ENCODE measurements at places on chromosomes 6 and 20.

GRCh38 chr6:42644211-42644610 lies 78.2 kb downstream of the PRPH2 start:
- DNase-seq = no peak

DNA sequence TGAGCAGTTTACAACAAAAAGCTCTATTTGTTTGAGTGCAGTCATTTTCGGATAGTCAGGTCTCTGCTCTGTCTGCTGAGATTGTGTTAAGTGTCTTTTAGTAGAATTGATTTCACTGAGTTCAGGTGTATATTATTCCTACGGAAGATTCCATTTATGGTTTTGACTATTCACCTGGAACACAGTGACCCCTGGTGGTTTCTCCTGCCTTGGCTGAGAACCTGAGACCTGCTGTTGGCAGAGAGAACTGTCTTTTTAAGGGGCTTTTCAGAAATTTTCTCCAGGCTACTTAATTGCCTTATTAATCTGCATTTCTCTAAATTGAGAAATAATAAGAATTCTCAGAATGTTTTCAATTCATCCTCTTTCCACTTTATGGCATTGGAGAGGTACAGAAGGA lies 508.0 kb downstream of the TBC1D32 start:
- no peak for DNase-seq

DNA sequence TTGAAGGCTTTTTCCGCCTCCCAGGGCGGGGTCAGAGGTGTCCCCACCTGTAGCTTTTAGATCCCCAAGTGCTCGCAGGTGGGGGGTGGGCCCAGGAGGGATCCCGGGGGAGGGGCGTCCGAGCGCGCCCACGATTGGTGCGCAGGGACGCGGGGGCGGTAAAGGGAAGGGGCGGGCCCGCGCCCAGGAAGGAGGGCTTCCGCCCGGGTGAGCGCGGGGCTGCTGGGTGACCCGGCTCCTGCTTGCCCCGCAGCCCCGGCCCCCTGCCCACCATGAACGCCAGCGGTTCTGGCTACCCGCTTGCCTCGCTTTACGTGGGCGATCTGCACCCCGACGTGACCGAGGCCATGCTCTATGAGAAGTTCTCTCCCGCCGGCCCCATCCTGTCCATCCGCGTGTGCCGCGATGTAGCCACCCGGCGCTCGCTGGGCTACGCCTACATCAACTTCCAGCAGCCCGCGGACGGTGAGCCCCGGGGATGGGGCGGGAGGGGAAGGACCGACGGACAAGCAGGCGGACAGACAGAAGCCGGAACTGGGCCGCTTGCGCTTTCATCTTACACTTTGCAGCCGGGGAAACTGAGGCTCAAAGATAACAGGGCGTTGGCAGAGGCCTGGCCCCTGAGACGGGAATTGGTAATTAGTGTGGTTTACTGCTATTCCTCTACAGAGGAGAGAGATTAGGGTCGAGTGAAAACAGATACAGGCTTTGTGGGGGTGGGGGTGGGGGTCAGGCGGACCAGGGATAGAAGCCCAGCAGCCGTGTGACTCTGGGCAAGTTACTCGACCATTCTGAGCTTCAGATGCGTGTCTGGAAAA lies at the start of gene PABPC1L:
PABPC1L (plus strand) TSS at position 189 of the 818 bp plus-strand sequence; CDS start at position 273, 84 bp downstream.
- DNase-seq = no peak

DNA sequence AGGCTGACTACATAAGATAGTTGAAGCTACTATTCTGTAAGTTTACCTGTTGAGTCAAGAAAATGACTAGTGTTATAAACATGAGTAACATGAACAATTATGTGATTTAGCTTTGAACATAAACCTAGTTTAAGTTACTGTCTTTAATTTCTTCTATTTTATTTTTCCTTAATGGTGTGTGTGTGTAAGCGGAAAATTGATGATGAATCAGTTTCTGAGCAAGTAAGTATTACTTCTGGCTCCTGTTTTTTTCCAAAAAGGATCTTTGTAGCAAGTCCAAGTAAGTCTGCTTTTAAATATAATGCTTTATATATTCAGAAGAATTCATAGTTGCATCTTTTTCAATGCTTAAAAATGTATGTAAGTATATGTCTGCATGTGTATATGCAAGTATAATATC lies 786.8 kb downstream of the EYS start:
- DNase-seq = no peak

GRCh38 chr6:106159531-106159940 lies 73.4 kb downstream of the PRDM1 start:
- DNase-seq = no peak

DNA sequence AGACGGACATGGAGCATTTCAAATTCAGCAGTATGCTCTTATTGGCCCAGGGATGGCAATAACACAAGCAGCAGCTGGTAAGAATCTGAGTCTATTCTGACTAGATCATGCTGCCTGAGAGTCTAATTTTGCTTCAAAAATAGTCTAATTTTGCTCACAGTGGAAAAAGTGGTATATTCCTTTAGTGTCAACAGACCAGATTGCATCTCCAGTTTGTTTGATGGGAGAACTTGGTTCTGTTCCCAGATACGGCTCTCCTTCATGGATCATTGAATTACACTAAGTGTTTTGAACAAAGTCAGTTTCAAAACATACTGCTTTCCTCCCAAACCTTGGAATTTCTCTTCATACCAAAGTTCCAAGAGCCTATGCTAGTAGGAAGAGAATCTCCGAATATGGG lies 586.1 kb downstream of the RNF144B start:
- no peak for DNase-seq

DNA sequence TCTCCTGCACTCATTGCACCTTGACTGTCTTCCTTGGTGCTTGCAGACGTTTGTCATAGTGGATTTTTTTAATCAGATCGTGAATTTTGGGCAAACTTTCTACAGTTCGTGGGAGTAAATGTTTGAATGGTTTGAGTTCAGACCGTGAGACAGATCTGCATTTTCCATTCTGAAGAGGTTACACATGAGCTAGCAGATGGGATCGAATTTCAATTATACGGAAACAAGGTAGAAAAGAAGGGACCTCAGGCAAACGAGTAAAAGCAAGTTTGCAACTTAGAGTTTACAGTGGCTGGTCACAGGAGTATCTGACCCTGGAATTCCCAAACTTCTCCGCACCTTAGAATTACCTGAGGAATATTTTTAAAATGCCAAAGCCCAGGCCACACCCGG lies 17.2 kb upstream of the NCR2 start:
- no peak for DNase-seq

GRCh38 chr6:110185879-110186278 lies 5.7 kb downstream of the CDC40 start:
- no peak for DNase-seq

GRCh38 chr6:149855040-149855654 lies 9.0 kb downstream of the LRP11 start:
- DNase-seq = no peak

DNA sequence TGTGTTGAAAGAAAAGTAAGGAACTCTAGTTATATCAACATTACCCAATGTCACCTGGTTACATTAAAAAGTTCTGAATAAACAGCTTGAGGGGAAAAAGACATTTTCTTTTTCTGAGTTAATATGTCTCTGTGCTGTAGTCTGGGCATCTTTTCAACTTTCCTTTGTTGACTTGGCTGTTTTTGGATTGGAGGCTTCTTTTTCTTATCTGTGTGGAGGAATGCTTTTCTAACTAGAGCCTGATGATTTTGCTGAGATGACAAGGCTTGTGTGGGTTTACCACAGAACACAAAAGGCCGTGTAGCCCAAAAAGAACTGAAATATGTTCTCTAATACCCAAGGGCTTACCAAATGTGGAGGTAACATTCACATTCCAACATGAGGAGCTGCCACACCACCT lies 161.8 kb downstream of the KCNQ5 start:
- no peak for DNase-seq

DNA sequence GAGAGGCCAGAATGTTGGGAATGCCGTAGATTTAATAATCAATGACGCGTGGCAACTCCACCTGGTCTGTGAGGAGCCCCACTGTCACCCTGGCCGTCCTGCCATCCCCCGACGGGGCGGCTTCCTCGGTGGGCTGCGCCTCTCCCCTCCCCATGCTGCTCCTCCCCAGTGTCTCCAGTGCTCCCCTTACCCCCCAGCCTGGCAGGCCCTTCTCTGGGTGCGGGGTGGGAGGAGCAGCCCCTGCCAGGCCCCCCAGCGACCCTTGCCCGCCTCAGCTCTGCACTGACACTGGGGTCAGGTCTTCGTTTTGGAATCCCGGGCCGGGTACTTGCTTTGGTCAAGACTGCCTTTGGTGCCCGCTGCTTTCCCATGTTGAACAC lies 82.3 kb upstream of the FRMD1 start:
- DNase-seq = no peak

All from esophagus muscularis mucosa (tissue), 4 donors.